ENCODE measurements at places on chromosomes 1 and 21.

DNA sequence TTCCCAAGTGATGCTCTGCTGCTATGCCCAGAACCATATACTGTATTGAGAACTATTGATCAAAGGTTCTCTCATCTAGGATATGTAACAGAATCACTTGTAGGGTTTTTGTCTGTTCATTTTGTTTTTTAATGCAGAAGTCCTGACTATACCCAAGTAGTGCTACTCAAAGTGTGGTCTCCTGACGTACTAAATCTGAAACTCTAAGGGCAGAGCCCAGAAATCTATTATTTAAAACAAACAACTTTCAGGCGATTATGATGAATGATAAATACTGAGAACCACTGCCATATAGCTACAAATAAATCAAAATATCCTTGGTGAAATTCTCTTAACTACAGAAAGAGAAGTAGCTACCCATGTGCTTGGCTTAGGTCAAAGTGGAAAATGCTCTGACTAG lies 10.1 kb downstream of the ZZZ3 start:
- DNase-seq, result no peak

DNA sequence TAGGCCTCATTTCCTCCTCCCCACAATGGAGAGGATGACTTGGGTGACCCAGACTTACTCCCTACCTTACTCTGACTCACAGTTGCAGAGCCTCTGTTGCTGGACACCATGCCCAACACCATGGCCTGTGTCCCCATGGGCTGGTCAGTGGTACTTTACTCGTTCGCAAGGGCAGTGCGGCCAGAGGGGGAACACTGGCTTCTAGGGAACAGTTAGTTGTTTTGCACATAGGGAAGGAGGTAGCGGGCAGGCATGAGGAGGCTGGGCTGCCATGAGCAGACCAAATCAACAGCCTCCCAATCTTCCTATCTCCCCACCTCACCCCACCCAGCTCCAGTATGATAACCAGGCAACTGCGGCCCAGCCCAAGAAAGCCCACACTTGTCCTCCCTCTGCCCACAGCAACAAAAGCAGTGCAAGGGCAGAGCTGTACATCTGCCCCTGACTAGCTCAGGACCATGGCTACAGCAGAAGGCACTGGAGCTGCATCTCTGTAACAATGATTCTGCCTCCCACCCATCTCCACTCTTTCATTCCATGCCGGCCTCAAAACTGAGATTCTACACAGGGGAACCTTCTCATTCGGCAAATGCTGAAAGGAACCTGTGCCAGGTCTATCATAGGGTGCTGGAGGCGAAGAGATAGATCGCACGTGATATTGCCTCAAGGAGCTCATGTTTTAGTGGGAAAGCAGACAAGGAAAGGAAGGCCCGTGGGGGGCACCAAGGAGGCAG lies 18.6 kb downstream of the TAL1 start:
- DNase-seq, result no peak

GRCh38 chr21:20276954-20277353 lies 721.3 kb upstream of the NCAM2 start:
- no peak for DNase-seq

- DNase-seq, result no peak
These were observed 20.0 kb upstream of the CDCA8 start for GRCh38 chr1:37672136-37672870.

- peak; percentile 52 for DNase-seq
These were observed 461.7 kb downstream of the PTPRU start for GRCh38 chr1:29698033-29698432.

DNA sequence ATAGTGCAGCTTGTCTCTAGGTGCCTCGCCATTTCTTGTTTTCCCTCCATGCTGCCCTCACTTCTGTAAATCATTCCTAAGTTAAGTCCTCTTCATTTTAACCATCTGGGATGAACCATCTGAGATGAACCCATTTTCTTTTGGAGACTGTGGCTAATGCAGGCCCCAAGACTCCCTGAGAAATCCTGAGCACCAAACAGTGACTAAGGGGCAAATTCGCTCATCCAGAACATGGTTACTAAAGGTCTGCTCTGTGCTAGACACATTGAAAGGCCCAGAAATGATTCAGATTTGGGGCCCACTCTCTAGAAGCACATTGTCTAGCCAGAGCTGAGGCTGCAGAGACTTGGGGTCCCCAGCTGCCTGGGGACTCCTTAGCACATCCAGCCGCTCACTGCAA lies 151.9 kb upstream of the CTTNBP2NL start:
- no peak for DNase-seq

- peak; percentile 61 for DNase-seq
These were observed 9.1 kb downstream of the COL8A2 start for GRCh38 chr1:36115931-36116330.

GRCh38 chr1:162674034-162674608 lies 41.9 kb downstream of the DDR2 start:
- DNase-seq, result peak; percentile 76

DNA sequence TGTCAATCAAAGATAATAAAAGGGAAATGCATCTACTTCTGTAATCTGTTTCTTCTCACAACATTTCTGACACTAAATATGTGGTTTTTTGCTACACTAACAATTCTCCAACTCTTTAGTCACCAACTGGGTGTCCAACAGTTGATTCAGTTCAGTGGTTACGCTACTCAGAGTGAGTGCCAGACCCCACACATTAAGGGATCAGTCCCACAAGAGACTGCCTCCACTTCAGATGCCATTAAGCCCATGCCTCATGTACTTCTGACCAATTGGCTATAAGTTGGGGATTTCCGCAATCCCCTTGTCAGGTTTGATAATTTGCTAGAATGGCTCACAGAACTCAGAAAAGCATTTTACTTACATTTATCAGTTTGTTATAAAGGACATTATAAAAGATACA lies 28.4 kb downstream of the RNF2 start:
- DNase-seq, result peak; percentile 58

GRCh38 chr1:224623310-224623714 lies 7.2 kb downstream of the CNIH3 start:
- DNase-seq, result peak; percentile 43

DNA sequence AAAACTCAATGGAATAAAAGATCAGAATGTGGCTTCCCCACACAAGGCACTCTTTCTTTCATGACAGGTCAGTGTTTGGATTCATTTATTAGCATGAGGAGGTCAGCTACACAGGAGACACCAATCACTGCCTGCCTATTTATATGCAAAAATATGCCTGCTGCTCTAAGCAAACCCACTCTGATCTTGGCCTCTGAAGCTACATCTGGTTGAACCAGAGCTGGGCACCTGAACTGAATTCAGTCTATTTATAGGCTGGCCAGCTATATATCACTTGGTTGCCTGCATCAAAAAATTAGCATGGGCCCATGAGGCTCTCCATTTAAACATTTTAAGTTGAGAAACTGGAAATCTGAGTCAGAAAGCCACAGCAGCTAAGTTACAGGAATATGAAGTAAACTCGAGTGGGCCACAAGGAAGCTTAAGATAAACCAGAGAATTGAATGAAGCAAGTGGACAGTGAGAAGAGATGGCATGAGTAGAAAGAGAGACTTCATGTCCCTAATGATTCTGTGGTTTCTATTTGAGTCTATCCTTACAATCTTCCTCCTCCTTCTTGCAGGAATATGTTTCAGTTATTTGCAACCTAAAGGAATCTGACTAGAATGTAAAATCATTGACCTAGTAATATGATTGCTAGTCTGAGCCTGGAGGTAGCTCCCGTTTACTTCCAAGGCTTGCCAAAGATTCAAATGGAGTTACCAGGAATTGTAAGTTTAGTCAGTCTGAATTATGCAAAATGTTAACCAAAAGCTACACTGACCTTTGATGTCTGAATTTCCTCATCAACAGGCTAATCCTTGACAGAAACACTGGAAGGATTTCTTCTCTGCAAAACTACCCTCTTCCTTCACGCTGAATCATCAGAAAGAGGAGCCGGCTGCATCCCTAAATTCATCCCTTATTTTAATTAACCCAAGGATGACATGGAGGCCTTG lies 17.7 kb downstream of the DDAH1 start:
- peak; percentile 76 for DNase-seq

GRCh38 chr1:100360790-100361510 lies 8.6 kb downstream of the CDC14A start:
- peak; percentile 91 for DNase-seq

DNA sequence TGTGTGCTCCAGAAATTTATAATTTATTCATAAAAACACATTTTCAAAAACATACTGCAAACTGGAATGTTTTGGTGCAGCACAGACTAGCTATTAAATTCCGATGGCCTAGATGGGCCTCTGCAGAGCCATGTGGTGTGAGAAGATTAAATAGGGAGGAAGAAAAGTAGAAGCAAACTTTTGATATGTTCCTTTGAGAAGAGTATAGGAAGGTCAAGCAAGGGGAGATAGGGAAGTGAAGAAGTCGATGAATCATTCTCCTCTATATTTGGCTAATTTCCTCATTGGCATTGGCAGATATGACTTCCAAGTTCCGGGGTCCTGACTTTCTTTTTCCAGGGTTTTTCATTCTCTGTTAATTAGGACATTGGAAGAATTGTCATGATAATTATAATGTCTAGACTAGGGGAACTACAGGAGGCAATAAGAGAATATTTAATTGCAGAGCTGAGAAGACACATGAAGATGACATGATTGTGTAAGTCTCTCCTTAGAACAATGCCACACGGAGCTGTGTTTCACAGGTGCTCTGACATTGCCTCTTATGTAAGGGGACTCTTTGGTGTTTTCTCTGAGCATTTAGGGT lies 19.3 kb upstream of the ZNF326 start:
- no peak for DNase-seq

DNA sequence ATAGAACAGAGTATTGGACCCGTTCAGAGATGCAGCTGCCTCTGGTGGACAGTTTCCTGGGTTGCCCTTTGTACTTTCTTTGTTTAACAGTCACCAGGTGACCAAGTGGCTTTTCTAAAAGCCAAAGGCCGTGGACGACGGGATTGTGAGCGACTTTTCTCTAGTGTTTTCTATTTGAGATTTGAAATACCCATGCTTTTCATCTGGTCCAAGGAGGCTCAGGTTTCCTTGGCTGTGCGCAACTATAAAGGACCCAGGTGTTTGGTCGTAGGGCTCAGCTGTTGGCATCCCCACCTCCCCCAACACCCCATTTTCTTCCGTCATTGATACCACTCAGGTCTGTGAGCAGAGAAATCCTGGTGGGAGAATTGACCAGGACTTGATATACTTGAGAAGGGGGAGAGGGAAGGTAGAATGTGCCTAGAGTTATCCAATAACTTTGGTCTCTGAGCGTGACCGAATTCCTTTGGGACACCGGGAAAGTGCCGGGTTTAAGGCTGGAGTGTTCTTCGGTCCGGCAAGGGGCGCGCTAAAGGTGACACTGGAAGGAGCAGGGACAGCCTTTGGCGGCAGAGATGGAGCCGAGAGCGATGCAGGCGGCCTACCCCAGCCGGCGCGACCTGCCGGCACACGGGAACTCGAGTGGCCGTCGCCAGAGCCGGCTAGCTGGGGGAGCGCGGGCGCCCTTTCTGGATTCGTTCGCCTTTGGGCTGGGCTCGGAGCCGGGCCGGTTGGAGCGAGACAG lies 83.4 kb upstream of the BMP8A start:
- no peak for DNase-seq

GRCh38 chr1:162699366-162699765 lies 67.1 kb downstream of the DDR2 start:
- peak; percentile 56 for DNase-seq

DNA sequence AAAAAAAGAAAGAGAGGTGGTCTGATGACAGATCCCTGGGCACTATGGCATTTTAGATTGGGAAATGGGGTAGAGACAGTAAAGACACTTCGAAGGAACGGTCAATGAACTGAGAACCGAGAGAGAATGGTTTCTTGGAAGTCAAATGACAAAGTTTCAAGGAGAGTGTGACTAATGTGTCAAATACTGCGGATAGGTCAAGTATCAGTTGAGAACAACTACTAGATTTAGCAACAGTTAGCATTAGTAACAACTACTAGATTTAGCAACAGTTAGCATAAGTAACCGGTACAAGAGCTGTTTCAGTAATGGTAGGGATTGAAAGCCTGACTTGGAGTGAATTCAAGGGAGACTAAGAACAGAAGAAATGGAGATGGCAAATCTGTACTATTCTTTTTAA lies 35.0 kb downstream of the UROD start:
- DNase-seq, result no peak

- DNase-seq, result no peak
These were observed 89.2 kb downstream of the ETS2 start for GRCh38 chr21:38894899-38895298.

DNA sequence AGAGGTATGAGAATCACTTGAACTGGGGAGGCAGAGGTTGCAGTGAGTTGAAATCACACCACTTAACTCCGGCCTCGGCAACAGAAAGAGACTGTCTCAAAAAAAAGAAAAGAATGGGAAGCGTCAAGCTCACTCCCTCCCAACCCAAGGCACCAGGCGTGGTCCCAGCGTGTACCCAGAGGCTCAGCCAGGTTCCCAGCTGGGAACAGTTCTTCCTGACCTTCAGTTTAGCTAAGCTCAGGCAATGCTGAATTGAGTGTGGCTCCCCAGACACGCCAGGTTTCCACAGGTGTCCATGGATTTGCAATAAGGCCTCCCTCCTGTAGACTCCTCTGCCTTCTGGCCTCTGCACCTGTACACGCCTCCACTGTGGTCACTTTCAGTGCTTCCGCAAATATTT lies 140.7 kb upstream of the TMEM51 start:
- no peak for DNase-seq

DNA sequence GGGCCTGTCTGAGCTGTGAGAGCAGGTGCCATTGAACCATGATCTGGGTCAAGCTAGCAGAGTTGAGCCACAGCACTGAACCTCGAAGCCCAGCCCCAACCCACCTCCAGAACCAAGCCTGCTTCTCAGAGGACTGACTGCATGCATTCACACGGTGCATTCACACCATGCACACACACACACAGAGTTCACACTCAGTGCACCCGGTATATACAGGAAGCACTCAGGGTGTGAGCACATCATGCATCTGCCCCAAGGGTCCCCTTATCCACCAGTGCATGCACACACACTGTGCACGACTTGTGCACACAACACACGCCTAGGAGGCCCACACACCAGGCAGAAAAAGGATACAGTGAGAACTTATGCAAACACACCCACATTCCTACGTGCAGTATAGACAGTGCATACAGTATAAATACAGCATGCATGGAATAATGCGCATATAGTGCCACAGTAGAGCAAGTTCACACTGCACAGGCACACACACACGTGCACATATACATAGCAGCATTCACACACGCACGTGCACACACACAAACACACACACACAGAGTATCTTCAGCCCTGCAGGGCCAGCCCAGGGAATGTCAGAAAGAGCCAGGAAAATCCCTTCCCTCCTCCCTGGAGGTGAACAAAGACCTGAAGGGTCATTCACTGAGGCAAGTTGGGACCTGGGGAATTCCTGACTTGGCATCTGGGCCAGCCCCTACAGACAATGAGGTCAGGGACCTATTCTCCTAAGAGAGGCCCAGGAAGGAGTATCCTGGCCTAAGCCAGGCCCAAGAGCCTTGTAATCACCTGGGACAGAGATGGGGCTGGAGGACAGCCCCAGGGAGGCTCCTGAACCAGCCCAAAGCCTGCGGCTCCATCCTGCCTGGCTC lies 42.1 kb downstream of the CAMK2N1 start:
- DNase-seq, result no peak

- DNase-seq, result no peak
These were observed 75.9 kb upstream of the LYST start for GRCh38 chr1:235942625-235942934.

GRCh38 chr21:17660452-17660851 lies 47.8 kb upstream of the BTG3 start:
- no peak for DNase-seq
